ENCODE measurements at places on chromosomes 3 and 15.

DNA sequence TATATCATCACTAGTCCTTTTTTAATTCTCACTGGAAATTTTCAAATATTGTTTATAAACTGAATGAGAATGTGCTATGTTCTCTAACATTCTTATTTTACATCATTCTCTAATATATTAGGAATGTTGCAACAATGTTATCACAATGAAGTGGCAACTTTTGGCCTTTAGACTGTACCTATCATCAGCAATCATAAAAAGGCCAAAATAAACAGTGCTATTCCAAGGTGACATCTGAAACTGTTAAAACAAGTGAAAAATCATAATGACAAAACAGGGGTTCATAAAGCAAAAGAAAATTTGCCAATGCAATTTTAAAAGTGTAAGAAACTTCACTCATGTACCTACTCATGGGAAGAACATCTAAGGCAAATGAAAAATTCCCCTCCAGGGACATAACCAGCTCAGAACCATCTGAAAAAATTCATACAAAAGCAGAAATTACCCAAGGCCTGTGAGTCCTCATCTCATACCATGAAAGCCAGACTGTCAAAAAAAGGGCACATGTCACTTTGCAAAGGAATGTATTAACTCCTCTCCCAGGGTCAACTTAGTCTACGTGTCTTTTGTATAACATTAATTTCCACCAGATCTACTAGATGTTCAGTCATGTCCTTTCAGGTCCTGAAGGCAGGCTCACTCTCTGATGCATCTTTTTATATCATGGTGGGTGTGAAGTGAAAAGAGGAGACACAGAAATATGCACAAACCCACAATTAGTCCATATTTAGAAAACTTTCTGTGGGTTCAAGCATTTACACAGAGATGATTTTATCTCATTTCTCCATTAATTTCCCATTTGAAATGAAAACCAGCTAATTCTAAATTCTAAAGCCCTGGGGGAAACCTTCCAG is 211.9 kb downstream of the CBLB start:
- no peak for DNase-seq

GRCh38 chr15:92886815-92887214 is 13.3 kb upstream of the CHD2 start:
- no peak for DNase-seq

DNA sequence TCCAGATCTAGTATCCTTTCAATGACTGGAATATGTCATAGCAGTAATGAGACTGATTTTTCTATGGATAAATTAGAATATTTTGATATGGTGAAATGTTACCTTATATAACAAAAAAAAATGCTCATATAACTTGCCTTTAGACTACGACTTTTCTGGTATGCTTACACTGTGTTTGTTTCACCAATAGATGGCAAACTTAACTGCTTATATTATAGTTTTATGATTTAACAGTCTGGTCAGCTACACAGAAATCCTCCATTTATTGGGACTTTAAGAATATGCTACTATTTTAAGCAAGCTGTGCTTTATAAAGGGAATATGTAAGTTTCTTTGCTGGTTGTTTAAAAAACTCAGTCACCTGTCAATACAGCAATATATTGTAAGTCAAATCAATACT is 205.6 kb downstream of the VGLL3 start:
- DNase-seq: no peak

DNA sequence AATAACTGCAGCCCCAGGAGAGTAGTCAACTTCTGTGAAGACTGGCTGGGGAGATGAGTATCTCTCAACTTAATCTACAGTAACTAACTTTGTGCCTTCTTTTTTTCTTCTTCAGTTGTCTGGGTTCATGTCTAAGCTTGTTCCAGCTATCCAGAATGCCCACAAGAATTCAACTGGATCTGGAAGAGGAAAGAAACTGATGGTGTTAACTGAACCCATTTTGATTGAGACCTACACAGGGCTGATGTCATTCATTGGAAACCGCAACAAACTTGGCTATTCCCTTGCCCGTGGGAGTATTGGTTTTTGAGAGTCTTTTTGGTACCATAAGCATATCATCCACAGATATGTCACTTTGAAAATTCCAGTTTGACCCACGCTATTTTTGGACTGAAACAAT is 148.7 kb downstream of the TPRG1 start:
- DNase-seq: no peak

- no peak for DNase-seq
These were observed 54.9 kb downstream of the IGF1R start for GRCh38 chr15:98703126-98703685.

DNA sequence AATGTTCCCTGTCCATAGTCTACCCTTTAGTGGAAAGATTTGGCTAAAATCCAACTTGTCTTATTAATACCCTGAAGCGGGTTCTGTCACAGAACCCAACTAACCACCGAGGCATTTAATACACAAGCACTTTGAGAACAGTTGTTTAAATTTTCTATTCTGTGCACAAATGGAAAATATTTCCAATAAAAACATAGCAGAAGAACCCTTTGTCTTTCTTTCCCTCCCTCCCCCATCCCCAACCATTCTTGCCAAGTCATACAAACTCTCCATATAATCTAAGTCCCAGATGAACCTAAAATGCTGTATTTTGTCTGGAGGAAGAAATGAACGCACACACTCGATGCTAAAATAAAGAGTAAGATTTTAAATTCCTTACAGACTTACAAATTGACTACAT is 126.9 kb upstream of the STRIT1 start:
- DNase-seq: no peak

DNA sequence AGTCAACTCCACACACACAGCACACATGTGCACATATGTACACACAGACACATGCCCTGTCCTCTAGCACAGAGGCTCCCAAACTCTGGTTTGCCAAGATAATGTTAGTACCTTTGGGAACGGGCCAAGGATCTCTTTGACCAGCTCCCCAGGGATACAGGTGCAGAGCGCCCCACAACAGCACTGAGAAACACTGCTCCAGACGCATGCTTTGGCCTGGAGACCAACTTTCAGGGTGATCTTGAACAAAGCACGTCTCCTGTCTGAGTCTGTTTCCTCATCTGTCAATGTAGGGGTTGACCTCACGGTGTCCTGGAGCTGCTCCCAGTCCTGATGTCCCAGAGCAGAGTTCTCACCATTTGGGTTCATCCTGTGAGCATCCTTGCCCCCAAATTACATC is 15.9 kb upstream of the SKOR1 start:
- no peak for DNase-seq

DNA sequence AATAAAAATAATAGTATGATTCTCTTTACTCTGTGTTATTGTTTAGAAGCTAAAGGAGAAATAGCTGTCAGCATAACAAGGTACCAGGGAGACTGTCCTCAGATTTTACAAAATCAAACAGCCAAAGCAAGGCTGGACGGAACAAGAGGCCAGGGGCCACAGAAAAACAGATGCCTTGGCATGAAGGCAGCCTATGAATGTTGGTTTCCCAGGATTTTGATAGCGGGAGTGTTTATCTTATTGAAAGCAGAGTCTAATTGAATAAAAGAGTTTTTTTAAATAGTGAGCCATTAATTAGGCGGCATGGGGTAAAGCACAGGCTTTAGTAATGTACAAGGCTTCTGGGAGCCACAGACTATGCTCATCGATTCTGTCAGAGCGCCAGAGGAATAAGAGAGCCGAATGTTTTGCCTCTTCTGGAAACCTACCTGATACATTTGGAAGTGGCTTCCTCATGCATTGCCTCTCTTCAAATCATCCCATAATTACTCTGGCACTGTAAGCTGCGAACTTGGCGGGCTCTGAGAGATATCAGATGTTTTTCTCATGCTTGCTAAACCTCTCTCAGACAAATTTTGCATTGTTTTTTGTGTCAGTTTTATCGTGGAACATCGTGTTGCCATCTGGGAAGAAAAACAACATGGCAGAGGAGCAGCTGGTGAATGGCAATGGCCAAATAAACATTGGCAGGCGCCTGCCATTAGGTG is 30.4 kb upstream of the TMCO5A start:
- no peak for DNase-seq

GRCh38 chr3:38371541-38372213 is 25.1 kb downstream of the XYLB start:
- no peak for DNase-seq

GRCh38 chr15:77025083-77025901 is 30.4 kb downstream of the PSTPIP1 start:
- no peak for DNase-seq

DNA sequence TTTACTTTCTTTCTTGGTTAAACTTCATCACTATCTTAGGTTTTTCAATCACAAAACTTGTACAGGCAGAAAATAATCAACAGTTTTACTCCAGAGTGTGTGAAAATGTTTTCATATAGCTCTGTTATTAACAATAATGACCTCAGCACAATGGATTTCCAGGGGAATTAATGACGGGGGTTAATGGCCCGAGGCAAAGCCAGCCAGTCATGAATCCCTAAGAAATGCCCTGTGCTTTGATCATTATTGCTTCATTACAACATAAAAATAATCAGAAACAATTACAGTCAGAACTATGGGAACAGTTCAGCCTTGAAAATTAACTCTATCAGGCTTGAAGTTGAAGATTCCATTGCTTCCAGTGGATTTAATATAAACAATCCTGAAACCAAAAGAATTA is 875.4 kb downstream of the ROBO2 start:
- no peak for DNase-seq

GRCh38 chr3:4985330-4986174 is 6.3 kb downstream of the BHLHE40 start:
- DNase-seq: no peak

GRCh38 chr15:27983496-27983895 is 115.6 kb downstream of the OCA2 start:
- no peak for DNase-seq

DNA sequence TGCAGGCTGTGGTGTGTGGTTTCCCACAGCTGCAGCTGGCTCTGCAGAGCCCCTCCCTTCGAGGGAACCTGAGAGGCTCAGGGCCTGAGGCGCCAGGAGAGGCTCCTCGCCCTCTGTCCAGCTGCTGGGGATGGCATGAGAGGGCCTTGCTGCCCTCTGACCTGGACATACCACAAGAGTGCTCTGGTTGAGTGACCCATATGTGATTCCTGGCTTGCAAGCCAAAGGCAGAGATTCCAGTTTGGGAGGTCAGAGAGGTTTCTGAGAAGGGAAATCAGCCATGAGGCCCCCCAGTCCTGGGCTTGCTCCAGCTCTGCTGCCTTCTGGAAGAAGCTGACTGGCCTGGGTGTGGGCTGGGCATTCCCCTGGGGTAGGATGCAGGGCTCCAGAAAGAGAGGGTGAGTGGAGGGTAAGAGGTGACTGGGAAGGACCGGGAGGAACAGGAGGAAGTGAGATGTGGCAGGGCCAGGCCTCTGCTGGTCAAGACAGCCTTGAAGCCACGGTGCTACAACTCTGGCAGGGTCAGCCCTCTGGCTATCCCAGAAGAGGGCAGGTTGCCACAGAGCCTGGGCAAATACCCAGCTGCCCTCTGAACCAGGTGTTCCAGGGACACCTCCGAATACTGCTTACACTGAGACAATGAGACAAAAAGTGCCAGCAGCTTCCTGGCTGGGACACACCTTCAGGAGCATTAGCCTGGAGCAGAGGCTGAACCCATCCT is 16.0 kb upstream of the SRP14 start:
- peak; percentile 27 for DNase-seq

GRCh38 chr15:60935130-60935529 is 294.0 kb downstream of the RORA start:
- no peak for DNase-seq

DNA sequence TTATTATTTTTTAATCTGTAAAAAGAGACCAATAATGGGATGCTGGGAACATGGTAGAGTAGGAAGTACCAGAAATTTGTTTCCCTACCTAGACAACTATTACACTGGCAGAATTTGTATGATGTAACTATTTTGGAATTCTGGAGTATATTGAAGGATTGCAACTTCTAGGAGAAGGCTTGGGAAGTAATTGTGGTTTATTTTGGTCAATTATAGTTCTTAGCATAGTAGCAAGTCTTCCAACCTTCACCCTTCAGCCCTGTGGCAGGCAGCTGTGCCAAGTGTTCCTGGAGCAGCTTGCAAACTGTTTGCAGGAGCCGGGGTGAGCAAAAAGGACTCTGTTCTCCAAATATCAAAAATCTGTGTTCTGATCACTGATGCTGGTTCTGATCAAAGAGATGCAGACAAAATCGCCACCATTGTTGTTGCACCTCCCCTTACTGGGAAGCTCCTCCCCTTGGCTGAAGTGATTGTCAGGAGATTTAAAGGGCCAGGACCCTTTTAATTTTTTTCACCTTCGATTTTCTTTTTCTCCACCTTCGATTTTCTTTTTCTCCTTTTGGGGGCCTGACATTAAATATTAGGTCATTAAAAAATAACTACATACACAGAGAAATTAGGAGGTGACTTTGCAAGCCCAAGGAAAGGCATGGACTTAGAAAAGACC is 363.3 kb downstream of the SLC9A9 start:
- DNase-seq: no peak

- DNase-seq: no peak
These were observed 357.4 kb upstream of the CDIN1 start for GRCh38 chr15:36221992-36222391.

DNA sequence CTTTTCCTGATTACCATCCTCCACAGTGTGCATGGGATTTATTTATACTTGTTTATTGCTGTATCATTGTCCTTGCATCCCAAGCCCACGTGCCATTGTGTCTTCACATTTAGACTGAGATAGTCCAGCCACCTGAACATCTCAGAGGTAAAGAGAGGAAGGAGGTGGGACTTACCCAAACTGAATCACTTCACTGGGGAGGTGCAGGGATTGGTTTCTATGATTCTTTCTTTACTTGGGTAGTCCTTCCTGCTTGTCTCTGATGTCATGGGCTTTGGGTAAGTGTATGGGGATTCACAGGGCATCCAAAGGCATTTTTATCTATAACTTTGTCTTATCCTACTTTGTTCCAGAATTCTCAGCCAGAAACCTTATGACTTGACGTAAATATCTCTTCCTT is 141.5 kb upstream of the UMPS start:
- DNase-seq: no peak

GRCh38 chr15:64249406-64249805 is 86.6 kb upstream of the PPIB start:
- no peak for DNase-seq

- no peak for DNase-seq
These were observed 1015.8 kb upstream of the EPHA6 start for GRCh38 chr3:95798628-95799027.

DNA sequence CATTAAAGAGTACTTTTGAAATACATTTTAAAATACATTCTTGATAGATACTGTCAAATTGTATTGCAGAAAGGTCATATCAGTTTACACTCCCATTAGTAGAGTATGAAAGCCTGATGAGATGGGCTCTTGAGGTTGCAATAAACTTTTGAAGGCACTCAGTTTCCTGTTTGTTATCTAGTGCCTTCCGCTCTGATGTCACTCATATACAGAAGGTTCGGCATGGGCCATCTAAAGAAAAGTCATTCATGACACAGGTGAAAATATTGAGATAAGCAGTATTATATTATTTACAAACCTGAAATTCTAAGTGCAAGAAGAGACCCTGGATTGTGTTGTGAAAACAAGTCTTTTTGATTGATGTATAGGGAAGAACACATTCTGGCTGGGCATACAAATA is 36.5 kb upstream of the DENND4A start:
- DNase-seq: no peak

- no peak for DNase-seq
These were observed 621.8 kb downstream of the MECOM start for GRCh38 chr3:169041677-169042171.

All from GM04503 (cell line).